CD4-positive, alpha-beta memory T cell (primary cell): ENCODE measurements at places on chromosomes 11 and 22.
A peak's percentile ranks its signal among the peaks of the same experiment; 100 is the strongest.

GRCh38 chr11:76269661-76270261 lies 63.5 kb upstream of the WNT11 start:
- DNase-seq: no peak

GRCh38 chr22:25072406-25072805 lies 119.9 kb downstream of the KIAA1671 start:
- DNase-seq: no peak

DNA sequence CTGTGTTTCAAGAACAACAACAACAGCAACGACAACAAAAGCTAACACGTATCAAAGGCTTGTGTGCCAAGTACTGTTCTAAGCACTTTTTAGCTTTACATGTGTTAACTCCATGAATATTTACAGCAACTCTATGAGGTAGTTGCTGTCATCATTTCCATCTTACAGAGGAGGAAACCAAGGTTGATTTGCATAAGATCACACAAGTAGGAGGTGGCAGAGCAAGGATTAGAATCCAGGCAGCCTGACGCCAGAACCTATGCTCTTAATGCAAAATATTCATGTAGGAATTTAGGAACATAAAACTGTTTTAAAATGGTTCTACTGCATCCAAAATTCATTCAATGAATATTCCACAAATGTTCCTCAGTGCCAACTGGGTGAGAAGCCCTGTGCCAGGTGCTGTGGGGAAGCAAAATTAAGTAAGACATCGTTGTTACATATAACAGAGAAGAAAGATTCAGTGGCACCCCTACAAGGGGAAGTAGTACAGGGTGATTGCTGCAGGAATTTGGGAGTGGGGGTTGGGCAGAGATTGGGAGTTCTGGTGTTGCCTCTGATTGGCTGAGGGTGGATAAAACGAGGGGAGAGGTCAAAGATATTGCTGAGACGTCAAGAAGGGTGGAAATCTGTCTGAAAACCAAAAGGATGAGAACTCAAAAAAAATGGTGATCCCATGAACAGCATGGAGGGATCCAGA lies 86.1 kb upstream of the ARHGAP20 start:
- DNase-seq: no peak

GRCh38 chr11:117976445-117976844 lies 9.7 kb upstream of the IL10RA start:
- DNase-seq: no peak

GRCh38 chr11:97163631-97164191 lies 773.9 kb downstream of the JRKL start:
- no peak for DNase-seq

DNA sequence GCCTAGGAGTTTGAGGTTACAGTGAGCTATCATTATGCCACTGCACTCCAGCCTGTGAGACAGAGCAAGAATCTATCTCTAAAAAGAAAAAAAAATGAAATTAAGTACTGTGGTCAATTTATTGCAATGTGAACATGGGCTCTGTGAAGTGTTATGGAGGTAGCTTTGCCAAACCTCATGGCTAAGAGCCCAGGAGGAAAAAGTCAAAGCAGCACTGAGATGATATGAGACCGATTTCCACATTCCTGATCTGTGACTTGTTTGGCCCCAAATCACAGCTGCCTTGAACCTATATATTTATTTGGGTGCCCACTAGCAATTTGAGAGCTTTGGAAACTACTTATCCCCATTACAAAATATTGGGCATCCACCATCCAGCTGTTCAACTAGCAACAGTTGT lies 29.8 kb upstream of the TMEM135 start:
- no peak for DNase-seq

DNA sequence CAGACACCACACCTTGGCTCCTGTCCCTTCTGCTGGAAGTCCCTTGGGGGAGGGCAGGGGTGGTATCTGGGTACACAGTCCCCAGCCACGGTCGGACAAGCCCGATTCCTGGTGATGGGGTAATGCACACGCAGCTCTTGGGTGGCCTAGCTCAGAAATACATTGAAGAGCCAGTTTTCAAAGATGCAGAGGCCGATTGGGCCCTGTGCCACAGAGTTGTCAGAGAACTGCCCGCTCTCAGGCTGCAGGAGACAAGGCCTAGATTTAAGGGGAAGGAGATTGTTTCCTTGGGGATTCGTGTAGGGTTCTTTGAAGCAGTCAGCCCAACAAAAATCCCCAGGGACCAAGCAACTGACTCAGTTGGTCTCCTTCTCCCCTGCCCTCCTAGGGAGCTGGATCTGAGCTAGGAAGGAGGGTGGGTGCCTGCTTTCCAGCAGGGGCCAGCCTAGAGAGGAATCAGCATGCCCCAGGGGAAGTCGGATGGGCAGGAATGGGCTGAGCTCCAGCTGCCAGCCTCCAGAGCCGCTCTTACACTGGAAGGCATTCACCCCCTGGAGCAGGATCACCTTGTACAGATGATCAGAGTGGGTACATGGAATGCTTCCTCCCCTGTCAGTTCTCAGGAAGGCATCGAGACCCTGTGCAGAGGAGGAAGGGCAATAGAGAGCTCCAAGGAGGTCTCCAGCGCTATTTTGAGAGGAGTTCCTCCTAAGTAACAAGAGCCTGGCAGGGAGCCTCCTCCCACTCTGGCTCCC lies 3.3 kb upstream of the SCN4B start:
- DNase-seq: no peak

DNA sequence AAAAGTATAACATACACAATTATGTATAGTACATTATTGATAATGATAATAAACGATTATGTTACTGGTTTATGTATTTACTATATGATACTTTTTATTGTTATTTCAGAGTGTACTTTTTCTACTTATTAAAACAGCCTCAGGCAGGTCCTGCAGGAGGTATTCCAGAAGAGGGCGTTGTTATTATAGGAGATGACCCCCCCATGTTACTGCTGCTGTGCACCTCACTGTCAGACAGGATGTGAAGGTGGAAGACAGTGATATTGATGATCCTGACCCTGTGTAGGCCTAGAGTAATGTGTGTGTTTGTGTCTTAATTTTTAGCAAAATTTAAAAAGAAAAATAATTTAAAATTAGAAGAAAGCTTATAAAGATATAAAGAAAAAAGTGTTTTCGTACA lies 57.6 kb downstream of the REXO2 start:
- DNase-seq: no peak

- no peak for DNase-seq
Measured at GRCh38 chr11:2483426-2483825, 38.6 kb downstream of the KCNQ1 start.

- DNase-seq: no peak
Measured at GRCh38 chr11:124941703-124942102, 5.9 kb upstream of the HEPACAM start.

GRCh38 chr11:134452026-134452837 lies 40.2 kb upstream of the B3GAT1 start:
- DNase-seq: no peak

- no peak for DNase-seq
Measured at GRCh38 chr11:66203847-66204246, 64.6 kb upstream of the RAB1B start.

DNA sequence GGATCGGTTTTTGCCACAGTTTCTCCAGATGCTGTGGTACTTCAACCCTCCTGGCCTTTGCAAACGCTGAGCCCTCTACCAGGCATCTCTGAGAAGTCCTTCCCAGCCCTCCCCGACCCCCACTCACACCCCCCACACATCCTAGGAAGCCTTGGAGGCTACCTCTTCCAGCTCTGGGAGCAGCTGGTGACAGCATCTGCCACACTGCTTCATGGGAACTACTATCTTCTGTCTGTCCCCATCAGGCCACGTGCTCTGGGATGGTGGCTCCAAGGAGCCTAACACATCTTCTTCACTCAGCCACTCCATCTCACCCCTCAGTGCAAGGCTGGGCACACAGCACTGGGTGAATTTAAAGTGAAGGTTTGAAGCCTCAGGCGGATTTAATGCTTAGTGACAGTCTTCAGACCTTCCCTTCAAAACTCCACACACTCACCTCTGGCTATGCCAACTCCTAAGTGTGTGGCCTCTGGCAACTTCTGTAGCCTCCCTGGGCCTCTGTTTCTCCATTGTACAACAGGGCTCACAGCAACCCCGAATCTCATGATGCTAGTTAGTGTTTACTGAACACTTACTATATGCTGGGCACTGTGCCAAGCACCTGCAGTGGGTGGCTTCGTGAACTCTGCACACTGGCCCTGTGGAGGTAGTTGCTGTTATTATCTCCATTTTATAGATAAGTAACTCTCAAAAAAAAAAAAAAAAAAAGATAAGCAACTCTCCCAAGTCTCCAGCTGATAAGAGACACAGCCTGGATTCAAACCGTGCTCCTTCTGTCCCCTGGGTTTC lies 7.3 kb upstream of the TP53I11 start:
- DNase-seq: no peak

DNA sequence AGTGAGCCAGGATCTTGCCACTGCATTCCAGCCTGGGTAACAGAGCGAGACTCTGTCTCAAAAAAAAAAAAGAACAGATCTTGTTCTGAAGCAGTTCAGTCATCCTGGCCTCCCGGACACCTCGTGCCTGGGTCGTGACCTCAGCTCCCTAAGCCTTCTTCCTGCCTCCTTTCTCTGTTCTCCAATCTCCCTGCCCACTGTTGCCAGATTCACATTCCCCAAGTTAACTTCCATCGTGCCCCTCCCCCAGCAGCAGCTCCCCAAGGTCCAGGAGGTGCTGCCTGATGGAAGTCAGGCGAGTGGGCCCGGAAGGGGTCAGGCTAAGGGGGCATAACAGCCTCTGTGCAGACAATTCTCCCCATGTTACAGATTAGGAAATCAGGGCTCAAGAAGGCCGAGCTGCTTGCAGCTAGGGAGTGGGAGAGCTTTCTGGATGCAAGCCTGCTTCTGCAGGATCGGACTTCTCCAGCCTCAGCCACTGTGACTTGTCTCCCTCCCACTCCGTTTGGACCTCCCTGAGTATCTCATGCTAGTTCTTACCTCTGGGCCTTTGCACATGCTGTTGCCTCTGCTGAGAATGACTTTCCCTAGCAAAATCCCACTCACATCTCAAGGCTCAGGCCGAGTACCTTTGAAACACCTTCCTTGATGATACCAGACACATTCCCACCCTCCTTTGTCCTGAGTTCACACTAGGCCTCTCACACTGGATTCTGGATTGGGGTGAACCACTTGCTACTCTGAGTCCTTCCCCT lies 14.3 kb upstream of the TMEM184B start:
- no peak for DNase-seq

DNA sequence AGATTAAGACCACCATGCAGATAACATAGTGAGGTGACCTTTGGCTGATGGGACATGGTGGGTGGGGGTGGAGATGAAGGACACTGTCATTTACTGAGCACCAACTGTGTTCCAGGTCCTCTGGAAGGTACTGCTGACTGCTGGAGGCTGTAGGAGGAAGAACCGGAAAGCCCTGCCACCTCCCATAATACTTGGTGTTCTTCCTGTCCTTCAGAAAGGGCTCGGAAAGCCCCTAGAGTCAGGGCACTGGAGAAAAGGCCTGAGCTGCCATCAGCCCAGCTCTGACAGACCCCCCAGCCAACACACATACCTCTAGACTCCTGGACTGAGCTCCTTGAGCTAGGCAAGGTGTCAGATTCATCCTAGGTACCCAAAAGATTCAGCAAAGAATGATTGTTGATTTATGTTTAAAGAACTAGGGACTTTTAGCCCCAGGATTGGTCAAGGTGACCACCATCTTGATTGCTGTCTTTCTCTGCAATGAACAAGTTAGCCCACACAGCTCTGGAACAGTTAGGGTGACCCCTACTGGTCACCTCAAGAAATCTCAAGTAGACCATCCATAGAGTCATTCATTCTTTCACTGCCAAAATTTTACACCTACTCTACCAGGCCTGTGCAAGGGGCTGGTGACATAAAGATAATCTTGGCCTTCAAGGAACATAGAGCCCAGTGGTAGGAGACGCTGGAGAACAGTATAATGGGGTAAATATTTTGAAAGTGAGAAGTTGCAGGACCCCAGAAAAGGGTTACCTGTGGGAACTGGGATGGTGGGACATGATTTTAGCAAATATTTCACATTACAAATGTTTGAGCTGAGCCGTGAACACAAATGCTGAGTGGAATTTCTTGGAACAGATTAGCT lies 39.4 kb downstream of the IRAG1 start:
- peak; percentile 53 for DNase-seq

GRCh38 chr11:62075438-62075837 lies 48.4 kb upstream of the INCENP start:
- no peak for DNase-seq

DNA sequence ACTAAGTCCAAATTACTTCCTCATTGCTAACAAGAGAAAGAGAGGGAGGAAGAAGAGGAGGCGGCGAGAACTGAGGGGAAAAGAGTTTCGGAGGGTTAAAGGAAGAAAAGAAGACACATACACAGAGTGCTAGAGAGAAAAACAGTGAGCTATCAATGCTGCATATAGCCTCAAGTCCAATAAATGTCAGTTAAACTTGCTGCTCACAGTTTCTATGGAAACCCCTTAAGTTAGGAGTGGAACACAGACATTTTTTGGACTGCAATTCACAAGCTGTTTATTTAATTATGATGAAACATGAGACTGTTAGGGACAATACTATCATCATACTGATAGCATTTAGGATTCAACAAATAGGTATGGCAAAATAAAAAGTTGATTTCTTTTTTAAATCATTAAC lies 1320.4 kb downstream of the LRRC4C start:
- no peak for DNase-seq

GRCh38 chr11:22808571-22809197 lies 20.9 kb downstream of the SVIP start:
- DNase-seq: no peak

DNA sequence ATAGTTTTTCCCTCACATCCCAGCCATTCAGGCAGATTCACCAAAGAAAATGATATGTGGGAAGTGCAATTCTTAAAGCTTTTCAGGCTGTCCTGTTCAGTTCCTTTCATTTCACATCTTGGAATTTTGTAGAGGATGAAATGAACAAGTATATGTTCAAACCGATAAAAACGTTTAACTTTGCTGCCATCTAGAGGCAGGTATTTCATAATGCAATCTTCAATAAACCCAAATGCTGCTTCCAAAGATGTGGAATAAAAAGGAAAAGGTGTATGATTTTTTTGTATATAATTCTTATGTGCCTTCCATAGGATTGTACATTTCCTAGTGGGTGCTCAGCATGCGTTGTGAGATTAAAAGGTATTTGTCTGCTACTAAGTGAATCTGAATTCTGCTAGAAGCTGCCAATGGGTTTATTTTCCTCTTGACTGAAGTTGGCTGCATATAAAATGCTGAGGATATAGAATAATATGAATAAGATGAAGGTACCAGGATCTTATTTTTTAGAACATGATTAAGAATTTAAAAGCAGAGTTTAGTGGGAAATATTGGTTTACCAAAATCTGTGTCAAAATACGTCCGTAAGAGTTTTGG lies 199.3 kb downstream of the PGR start:
- no peak for DNase-seq

GRCh38 chr11:742156-742546 lies 5.1 kb upstream of the TALDO1 start:
- no peak for DNase-seq

DNA sequence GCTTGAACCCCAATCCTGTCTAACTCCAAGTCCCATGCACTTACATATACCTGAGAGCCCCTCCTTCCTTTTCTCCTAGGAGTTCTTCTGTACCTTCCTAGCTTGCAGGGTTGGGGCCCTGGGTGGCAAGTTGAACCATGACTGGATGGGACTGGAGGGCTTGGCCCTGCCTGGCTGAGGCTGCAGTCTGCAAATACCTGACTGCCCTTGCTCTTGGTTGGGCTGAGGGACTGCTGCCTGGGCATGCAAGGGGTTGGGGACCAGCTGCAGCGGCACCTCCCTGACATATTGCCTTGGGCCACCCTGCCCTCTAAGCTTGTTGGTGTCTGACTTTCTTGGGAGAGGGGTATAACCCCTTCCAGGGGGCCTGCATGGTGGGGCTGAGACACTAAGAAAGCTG lies 9.8 kb upstream of the SLC39A13 start:
- no peak for DNase-seq

GRCh38 chr22:44391015-44391414 lies 78.3 kb upstream of the SHISAL1 start:
- no peak for DNase-seq

GRCh38 chr11:111283945-111284481 lies 14.3 kb upstream of the POU2AF3 start:
- no peak for DNase-seq
